ENCODE measurements at places on chromosomes 13 and 19.

- no peak for DNase-seq
These were observed 692 bp downstream of the ZNF234 start for GRCh38 chr19:44142059-44142433.

GRCh38 chr13:76913898-76914297 lies 27.7 kb upstream of the KCTD12 start:
- DNase-seq = no peak

DNA sequence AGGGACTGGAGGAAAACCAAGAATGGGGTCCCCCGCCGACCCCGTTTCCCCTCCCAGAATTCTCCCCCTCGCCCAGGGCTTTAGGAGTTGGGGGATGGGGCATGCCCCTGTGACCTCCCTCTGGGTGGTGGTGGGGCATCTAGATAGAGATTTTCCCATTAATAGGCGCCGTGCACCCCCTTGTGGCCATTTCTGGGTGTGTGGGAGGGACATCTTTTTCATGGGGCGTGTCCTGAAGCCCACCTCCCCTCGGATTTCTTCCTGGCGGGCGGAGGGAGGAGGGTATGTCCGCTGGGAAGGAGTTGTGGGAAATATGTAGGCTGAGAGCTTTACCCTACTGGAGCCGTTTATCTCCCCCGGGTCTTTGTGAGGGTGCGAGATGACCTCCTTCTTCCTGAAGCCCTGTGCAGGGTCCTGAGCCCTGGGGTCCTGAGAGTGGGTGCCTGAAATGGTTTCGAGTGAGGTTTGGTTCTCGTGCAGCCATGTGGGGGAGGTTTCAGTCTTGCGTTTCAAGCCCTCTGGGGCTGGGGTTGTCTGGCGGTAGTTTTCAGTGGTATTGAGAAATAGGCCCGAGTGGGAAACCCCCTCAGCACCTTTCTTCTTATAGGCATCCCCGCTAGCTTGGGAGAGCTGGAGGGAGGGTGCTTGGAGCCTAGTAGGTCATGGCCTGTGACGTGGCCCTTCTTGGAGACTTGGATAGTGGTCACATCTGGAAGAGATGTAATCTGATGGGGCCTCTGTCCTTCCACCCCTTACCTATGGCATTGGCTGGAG lies 1.0 kb downstream of the PRMT1 start:
- peak; percentile 84 for DNase-seq

GRCh38 chr13:40992678-40993518 lies 26.2 kb downstream of the ELF1 start:
- DNase-seq = no peak

DNA sequence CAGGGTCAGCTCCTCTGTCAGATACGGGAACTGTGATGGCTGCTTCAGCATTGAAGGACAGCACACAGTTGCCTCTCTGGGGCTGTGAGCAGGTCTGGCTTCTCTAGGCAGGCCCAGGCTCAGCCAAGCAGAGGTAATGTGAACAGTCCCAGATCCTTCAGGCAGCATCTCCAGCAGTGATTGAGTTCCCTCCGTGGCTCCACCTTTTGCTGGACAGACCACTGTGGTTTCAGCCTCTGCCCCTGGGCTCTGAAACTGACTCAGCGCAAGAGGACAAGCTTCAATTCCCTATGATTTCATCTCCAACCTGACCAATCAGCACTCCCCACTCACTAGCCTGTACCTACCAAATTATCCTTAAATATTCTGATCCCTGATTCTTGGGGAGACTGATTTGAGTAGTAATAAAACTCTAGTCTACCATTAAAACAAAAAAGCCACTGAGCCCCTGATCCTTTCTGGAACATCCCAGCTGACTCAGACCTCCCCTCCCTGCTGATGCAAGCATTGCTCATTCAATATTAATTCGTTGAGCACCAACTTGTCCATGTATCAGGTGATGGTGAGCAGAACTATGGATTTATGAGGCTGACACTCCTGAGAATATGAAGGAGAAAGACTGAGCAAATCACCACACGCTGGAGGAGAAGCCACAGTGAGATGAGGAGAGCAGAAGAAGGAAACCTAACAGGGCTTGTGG lies 16.7 kb downstream of the GSX1 start:
- no peak for DNase-seq

DNA sequence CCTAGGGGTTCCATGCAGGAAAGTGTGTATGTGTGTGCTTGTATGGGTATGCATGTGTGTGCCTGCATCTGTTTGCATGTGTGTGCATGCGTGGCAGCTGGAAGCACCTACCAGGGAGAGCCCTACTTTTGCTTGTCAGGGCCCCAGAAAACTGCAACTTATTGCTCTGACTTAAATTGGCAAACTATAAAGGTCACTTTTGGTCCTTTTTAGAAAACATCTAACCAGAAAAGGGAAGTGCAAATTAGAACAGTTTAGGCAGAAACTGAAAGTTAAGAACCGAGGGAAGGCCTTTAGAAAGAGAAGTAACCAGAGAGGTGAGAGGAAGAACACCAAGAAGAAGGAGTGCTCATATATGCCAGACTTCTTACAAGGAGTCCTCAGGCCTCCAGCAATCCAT lies 32.5 kb downstream of the DLEU7 start:
- no peak for DNase-seq

GRCh38 chr13:77370888-77371287 lies 44.0 kb upstream of the MYCBP2 start:
- DNase-seq = no peak

- no peak for DNase-seq
These were observed 154.7 kb upstream of the ARGLU1 start for GRCh38 chr13:106722620-106723019.

DNA sequence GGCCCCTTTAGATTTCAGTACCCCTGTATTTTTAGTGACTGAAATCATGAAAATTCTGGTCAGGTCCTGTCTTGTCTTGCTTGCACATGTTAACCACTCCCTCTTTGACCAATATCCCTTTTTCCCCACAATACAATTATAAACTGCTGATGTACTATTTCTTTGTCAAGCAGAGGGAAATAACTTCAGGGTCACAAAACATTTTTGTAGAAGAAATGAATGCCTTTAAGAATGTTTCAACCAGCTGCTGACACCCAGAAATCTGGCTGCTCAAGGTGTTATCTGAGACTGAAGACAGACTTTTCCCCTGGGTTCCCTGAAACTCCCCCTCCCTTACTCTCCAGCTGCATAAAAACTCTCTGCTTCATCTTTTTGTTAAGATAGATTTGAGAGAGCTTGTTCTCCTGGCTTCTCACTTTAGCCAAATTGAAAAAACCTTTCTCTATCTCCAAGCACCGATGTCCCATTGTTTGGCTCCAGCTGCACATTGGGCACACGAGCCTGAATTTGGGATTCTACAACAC lies 18.4 kb upstream of the ACOD1 start:
- DNase-seq = no peak

DNA sequence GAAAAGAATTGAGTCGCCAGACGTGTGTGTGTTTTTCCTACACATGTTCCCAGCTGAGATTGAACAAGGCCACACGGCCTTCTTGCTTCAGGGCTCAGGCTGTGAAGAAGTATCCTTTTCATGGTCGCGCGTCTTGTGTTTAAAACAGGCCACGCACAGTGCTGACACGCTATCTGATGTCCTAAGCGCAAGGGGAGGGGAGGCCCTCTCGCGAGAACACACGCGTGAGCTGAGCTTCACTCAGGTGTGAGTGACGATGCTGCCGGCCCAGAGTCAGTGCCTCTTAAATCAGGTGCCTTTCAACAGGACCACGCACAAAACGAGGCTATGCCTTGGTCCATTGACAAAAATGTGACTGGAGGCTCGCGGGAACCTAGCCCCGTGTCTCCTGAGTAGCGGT lies 103.7 kb downstream of the TEX29 start:
- DNase-seq = no peak

DNA sequence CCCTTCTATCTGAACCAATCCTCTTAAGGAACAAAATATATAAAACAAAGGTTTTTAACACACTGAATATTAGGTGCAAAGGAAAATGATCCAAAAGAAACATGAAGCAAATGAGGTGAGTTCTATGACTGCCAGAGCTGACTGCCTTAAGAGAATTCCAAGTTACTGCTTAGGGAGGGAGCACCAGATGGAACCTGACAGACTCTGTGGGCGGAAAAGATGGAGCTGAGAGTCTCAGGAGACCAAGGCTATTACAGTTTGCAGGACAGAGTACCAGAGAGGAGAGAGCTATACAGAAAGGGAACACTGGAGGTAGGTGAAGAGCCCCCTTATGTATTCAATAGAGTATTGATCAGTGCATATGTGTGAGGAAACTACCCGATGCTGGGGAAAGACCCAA lies 87.2 kb downstream of the B3GLCT start:
- no peak for DNase-seq

DNA sequence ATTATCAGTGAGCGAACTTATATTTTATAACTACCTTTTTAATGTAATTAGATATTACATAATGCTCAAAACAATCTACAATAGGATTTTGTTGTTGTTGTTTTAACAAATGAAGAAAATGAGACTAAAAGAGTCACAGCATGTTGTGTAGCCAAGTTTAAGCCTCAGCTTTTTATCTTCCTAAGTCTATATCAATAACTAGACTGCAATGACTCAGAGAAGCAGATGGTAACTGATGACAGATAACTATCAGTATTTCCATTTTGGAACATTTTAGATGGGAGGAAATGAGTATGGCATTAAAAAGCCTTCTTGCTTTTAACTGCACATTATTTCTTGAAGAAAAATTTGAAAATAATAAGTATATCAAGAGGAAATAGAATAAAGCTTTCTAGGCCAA lies 825.2 kb downstream of the SLITRK1 start:
- DNase-seq = no peak

DNA sequence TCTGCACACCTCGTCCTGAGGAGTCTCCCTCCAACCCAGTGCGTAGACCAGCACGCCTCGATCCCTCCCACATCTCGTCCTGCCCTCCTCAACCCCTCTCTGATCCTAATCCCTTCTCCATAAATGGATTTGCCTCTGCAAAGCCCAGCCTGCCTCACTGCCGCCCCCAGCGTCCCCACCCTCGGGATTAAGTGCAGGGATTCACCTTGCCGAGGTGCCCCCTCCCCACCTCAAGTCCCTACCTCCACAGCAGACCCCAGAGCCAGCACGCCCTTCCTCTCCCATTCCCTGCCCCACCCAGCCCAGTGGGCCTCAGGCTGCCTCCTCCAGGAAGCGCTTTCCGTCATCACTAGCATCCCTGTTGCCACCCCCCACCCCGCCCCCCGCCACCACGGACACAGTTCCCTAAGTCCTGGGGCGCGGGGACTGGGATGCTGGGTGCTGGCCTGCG lies 4.0 kb downstream of the KLF16 start:
- no peak for DNase-seq

GRCh38 chr19:2394054-2394441 lies 33.3 kb downstream of the TIMM13 start:
- DNase-seq = no peak

GRCh38 chr13:45231722-45232121 lies 30.9 kb upstream of the KCTD4 start:
- DNase-seq = no peak

- DNase-seq = no peak
These were observed 224.4 kb downstream of the TM9SF2 start for GRCh38 chr13:99725644-99726043.

GRCh38 chr13:39835253-39835652 lies 179.8 kb downstream of the COG6 start:
- DNase-seq = no peak

GRCh38 chr13:97567510-97568243 lies 133.7 kb downstream of the RAP2A start:
- DNase-seq = no peak

GRCh38 chr13:36571444-36571843 lies 102.4 kb upstream of the SERTM1 start:
- no peak for DNase-seq

- peak; percentile 81 for DNase-seq
These were observed at the start of gene ZNF296 for GRCh38 chr19:45076029-45076850. ZNF296 (minus strand) TSS chr19:45076478; CDS start chr19:45076373, 105 bp downstream.

DNA sequence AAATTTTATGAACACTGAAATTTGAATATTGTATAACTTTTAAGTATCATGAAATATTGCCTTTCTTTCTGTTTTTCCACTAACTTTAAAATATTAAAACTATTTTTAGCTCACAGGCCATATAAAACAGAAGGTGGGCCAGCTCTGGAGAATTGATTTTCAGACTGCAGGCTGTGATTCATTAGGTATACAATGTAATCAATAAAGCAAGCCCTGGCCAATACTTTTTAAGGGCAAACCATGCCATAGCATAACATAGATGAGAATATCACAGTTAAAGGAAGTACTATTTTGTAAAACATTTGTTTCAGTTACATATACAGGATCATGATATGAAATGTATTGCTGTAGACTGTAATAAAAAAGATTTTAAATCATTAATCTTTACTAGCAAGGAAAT lies 197.6 kb downstream of the MAB21L1 start:
- no peak for DNase-seq

DNA sequence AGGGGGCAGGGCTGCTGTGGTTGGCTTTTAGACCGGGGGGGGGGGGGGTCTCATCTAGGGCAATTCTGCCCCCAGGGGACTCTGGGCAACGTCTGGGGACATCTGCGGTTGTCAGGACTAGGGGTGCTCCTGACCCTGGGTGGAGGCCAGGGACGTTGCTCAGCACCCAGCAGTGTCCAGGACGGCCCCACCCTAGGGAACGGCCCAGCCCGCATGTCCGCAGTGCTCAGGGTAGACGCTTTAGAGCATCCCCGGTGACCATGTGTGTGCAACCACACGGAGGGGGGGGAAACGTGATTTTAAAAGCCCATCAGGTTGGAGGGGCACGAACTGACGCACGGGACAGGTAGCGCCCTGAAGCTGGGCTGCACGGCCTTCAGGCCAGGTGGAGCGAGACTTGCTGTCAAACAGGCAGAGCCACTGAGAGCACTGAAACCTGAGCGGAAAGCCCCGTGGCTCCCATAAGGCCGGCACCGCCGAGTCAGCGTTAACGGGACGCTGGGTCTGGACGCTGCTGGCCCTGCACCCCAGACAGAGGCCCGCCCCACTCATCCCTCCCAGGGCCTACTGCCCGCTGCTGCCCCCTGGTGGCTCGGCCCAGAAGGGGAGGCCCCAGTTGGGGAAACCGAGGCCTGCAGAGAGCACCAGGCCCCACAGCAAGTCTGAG lies 8.3 kb downstream of the CACTIN start:
- DNase-seq = peak; percentile 59

DNA sequence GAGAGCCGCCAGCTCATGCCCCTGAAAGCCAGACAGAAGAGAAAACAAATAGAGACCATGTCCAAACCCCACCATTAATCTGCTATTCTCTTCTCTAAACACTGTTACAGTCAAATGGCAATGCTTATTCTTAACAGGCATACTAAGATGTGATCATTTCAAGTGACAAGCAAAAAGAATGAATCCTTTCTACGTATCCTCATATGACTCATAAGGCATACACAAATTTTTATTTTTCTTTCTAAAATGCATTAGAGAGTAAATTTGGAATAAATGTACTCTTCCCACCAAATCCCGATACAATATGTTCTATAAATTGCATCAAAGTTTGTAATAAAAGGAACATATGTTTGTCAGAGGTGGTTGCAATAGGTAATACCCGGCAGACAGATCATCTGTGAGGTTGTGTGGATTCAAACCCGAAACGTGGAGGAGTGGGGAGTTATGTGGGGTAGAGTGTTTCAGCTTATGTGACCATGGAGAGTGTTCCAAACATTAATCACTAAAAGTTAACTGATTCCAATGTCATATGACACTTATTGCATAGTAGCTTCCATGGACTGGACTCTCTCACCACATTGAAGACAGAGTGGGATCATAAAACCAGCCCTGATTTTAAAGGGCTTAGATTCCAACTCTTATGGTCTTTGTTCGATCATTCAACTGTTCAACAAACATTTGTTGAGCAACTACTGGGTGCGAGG lies 213.1 kb downstream of the DCLK1 start:
- DNase-seq = no peak

Measured in stimulated activated CD4-positive, alpha-beta T cell treated with anti-CD3 and anti-CD28 coated beads, Interleukin-4, amount 100 ng/mL, for 48 hours (primary cell).